ENCODE measurements at places on chromosomes 12 and 14.

- no peak for DNase-seq
Observed at GRCh38 chr12:108833757-108834472, 23.5 kb downstream of the SSH1 start.

DNA sequence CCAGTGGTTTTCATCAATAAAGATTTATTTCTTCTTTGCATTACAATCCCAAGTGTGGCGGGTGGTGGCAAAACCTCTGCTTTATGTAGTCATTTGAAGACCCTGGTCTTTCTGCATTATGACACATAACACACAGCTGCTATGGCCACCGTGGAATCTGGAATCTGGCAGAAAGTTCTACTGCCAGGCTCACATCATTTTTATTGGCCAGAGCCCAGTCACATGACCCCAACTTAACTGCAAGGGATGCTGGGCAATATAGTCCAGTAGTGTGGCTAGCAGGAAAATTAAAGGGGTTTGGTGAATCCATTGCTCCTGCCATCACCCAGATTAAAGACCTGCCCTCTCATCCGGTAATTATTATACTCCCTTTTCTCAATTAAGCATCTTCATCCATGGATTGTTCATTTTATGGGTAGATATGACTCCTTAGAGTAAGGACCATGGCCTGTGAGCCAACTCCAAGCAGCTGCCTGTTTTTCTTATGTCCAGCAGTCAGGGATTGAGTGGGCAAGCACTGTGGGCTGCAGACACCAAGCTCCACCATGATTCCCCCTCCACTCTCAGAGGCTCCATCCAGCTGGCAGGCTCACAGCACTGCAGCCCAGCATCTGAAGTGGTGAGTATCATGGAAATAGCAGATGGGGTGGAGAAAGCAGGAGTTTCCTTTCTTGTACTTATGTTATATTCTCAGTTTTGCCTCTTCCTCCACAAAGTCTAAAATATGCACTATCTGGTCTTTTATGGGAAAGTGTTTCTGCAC lies 1030.7 kb downstream of the AACS start:
- DNase-seq: no peak

DNA sequence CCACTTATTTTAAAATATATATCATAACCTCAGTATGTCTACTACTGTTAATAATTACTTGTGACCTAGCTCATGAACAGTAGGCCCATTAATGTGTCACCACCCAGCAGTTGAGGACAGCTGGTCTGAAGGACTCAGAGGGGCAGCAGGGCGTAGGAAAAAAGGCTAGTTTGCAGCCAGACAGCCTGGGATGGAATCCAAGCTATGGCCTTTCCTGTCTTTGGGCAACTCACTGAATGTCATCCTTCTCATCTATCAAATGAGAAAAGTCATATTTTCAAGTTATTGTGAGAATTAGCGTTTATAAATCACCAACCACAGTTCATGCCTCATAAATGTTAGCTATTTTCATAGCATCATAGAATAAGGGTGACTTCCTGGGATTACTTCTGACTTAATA lies 12.3 kb downstream of the DENND5B start:
- DNase-seq: no peak

DNA sequence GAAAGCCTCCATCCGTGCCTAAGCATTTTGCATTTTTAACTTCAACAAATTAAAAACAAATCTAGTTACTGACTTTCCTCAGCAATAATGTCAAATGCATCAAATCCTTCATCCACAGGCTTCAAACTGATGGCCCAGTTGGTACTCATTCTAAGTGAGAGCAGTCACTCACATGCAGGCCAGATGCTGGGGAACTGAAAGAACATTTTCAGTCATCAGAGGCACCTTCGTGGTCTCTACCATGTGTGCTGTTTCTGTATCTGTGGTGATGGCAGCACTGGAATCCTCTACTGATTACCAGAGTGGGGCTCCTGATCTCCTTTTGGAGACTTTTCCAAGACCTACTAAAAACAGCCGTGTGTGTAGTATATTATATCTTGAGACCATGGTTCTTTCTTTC lies 145.2 kb downstream of the PRIMA1 start:
- no peak for DNase-seq

GRCh38 chr14:60656686-60657455 lies 7.6 kb upstream of the SIX1 start:
- DNase-seq: peak; percentile 34

DNA sequence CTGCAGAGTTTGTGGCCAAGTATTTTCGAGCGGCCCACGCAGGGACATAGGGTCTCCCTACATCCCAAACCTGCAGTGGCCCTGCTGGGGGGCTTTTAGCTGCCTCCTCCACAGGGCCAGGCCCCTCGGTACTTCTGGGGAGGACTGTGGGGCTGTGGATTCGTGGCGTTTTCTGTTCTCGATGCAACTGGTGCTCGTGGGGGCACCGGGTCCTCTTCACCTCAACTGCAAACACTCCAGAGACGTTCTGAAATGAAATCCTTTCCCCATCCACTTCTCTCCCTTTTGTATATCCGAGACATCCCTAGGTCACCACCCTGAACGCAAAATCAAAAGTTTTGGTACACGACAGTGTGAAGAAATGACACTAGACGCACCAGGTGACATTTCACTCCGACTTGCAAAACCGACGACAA lies 2.3 kb downstream of the RFX4 start:
- no peak for DNase-seq

- no peak for DNase-seq
Observed at GRCh38 chr12:19694627-19695026, 255.3 kb downstream of the AEBP2 start.

DNA sequence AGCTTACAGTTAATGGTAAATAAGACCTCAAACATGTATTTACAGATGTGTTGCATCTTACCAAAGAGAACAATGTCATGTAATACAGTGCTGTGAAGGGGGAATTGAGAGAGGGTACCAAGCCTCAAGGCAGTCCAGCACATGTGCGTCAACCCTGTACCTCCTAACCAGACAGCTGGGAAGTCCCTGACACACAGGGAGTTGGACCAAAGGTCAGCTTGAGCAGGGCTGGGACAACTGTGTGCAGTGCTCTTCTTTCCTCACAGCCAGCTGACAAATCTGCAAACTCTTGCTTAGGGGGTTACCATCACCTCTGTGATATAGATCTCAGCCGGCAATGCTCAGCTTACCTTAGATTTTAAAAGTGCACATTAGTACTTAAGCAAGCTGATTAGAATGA lies 56.8 kb upstream of the RIC8B start:
- DNase-seq: no peak

DNA sequence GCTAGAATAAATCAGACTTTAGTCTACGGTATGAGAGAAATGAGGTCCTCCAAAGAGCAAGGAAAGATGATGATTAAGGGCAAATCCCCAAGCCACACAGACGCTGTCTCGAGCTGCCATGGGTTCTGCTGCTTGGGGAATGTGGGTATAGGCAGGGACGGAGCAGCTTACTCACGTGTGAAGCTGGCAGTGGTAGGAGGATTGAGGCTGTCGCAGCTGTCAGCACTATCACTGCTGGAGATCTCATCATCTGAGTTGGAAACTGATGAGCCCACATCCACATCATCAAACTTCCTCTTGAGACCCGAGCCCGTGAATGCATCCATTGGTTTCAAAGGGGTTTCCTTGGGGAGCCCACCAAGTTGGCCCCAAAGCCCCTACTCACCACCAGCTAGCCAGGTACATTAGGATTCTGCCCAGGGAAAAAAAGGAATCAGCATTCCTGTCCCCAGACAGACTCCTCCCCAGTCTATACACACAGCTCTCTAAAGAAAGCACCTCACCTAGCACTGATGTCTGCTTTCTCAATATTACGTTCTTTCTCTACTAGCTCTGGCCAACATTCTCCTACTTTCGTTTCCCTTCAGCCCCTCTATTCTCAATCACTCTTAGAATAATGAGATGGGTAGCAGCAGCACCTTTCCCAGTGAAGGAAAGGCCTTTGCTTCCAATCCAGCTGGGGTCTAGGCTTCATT lies 7.0 kb downstream of the CSRNP2 start:
- DNase-seq: no peak

- no peak for DNase-seq
Observed at GRCh38 chr14:68638141-68638999, 154.5 kb downstream of the ZFP36L1 start.

DNA sequence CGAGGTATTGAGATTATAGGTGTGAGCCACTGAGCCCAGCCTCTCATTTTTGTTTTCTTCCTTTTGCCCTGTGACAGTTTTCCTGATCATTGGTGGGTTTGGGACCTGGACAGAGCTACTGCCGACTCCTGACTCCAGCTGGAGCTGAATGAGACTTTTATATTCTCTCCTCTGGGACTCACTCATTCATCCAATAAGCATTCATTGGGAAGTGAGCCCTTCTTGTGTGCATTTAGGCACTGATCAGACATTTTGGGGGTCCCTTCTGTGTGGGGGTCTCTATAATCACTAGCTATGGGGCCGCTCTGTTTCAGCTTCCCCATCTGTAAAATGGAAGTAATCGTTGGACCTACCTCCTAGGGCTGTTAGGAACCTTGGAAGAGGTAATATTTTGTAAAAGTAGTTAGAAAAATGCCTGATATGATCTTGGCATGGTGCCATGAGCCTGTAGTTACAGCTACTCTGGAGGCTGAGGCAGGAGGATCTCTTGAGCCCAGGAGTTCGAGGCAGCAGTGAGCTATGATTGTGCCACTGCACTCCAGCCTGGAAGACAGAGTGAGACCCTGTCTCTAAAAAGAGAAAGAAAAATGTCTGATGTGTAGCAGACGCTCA lies 7.2 kb downstream of the SH2B3 start:
- DNase-seq: no peak

- peak; percentile 99 for DNase-seq
Observed at GRCh38 chr12:6336079-6336888, 5.6 kb downstream of the TNFRSF1A start.

DNA sequence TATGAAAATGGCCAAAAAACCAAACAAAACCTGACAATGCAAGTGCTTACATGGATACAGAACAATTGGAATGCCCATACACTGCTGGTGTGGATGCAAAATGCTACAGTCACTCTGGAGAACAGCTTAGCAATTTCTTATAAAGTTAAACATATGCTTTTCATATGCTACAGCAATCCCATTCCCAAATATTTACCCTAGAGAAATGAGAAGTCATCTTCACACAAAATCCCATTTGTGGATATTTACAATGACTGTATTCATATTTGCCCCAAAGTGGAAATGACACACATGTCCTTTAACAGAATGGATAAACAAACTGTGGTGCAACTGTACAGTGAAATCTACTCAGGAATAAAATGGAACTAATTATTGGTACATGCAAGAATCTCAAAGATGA lies 20.4 kb downstream of the SAV1 start:
- DNase-seq: no peak

GRCh38 chr12:91980389-91980821 lies 165.2 kb downstream of the BTG1 start:
- no peak for DNase-seq

- DNase-seq: no peak
Observed at GRCh38 chr12:81255456-81255855, 177.6 kb downstream of the ACSS3 start.

DNA sequence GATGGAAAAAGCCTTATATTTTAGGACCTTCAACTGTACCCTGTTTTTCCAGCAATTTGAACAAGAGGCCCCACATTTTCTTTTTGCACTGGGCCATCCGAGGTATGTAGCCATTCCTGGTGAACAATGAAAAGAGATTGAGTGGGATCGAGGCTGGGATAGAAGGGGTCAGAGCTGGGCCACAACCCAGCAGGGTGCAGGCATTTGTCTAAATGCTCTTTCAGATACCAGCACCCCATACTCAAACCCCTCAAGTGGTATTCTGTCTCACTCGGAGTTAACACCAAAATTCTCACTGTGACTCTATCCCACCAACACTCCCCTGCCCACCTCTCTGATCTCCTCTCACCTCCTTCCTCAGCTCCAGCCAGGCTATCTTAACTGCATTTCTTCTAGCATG lies 26.8 kb downstream of the DUSP6 start:
- DNase-seq: no peak

DNA sequence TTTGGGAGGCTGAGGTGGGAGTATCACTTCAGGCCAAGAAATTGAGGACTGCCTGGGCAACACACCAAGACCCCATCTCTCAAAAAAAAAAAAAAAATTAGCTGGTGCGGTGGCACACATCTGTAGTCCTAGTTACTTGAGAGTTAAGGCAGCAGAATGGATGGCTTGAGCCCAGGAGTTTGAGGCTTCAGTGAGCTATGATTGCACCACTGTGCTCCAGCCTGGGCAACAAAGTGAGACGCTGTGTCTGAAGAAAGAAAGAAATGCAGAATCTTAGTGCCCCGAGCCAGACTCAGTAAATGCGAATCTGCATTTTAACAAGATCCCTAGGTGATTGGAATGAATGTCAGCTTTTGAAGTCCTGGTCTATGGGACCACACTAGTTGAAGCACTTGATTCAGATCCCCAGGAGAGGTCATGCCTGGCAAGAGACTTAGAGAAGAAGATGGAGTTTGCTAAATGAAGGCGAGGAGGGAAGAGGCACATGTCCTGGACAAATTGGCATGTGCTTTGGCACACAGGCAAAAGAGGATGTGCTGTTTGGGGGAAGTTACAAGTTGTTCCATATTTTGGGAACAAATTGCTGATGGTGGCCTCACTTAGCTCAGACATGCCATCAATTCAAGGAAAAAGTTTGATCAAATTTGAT lies 56.6 kb downstream of the DRAM1 start:
- no peak for DNase-seq

DNA sequence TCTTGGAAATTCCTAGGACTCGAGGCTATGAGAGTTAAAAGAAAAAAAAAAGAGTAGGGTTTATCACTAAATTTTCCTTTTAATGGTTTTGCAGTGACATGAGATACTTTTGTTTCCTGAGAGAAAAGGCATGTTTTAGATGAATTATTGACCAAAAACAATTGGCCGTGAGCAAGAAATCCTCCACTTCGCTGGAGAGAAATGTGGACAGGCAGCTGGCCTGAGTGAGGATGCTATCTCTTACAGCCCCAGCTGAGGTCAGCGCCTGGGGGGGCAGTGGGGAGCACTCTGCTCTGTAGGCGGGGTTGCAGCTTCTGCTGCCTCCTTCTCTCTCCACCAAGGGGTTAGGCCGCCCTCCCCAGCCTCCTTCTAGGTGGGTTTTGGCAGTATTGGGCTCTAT lies 54.7 kb downstream of the PRIMA1 start:
- DNase-seq: no peak

GRCh38 chr14:58368956-58369355 lies 26.8 kb upstream of the TOMM20L start:
- no peak for DNase-seq

DNA sequence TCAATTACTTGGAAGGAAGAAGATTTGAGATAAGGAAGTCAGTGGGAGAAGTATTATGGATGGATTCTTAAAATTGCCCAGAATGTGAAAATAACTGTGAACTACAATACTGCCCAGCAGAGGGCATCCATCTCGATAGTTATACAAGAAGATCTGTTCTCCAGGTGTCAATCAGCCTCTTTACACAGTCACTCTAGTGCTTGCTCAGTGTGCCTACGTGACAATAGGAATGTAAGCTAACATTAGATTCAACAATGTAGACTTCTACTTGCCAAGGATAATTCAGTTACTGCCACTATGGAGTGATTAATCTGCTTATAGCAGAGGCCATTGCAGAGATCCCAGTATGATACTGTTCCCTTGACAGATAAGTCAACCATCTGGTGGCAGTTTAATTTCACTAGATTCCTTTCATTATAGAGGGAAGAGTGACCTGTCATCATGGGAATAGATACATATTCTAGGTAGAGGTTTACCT lies 10.6 kb upstream of the MAP4K5 start:
- peak; percentile 27 for DNase-seq

GRCh38 chr14:51552768-51553404 lies 98.8 kb upstream of the FRMD6 start:
- peak; percentile 19 for DNase-seq

- peak; percentile 74 for DNase-seq
Observed at GRCh38 chr12:54229624-54230212, 40.9 kb upstream of the SMUG1 start.

- no peak for DNase-seq
Observed at GRCh38 chr12:5585178-5585577, 153.3 kb downstream of the NTF3 start.

- DNase-seq: no peak
Observed at GRCh38 chr12:42735861-42736361, 146.4 kb upstream of the PRICKLE1 start.
